ENCODE measurements at places on chromosomes 16 and 17.

GRCh38 chr17:79006046-79006445 is 3.5 kb downstream of the CANT1 start:
- DNase-seq: no peak

DNA sequence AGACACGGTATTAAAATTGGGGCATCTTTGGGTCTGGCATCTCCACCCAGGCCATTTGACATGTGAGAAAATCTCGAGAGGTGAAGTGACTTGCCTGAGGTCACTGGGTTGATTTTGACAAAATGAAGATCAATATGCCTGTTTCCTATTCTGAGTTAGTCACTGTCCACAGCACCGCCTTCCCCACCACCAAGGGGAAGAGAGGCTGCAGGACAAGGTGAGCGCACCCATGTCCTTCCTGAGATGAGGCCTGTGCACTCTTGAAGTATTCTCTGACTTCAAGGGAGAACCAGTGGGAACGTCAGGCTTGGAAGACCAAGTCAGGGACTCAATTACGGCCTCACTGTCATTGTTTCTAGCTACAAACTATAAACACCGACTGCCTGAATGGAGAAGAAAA is 49.9 kb upstream of the WSB1 start:
- DNase-seq: no peak

DNA sequence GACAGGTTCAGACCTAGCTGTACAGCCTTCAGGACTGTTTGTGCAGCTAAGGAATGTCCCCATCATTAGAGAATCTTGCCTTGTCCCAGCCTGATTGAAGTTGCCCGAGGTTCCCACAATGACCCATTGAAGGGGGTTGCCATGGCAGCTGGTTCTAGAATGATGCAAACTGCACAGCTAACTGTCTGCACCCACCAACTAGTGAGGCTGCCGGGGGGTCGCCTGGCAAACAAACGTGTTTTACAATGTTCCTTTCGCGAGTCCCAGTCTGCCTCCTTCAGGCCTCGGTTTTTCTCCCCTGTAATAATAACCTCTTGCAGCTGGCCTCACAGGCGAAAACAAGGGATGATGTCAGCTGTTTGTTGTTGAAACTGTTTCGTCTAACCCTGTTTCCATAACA is 5.5 kb downstream of the C16orf96 start:
- no peak for DNase-seq

DNA sequence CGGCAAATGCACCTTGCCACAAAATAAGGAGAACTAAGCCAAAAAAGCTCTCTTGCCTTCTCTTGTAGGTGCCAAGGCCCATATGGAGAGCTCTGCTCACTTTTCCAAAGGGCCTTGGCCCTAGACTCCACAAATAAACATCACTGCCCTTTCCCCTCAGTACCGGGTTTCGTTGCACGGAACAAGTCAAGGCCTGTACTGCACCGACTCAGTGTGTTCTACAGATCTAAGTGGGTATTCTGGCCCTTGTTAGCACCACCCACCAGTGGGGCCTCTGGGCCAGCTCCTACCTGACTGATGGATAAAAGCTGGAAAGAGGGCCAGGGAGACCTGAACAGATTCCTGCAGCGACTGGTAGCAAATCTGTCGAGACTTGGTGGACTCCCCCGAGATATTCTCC is 43.7 kb upstream of the GSG1L start:
- DNase-seq: no peak

GRCh38 chr16:10896723-10897122 is 19.7 kb downstream of the CIITA start:
- no peak for DNase-seq

DNA sequence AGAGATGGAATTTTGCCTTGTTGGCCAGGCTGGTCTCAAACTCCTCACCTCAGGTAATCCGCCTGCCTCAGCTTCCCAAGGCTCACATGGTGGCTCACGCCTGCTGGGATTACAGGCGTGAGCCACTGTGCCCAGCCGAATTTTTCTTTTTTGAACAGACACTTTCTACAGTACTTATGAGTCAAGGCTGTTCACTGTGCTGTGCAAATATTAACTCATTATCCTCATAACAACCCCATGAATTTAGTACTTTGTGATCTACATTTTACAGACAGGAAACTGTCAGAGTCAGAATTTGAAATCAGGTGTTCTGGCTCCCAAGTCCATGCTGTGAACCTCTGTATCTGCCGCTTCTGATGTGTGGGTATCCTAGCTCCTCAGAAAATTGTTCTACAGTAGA is 25.7 kb upstream of the RASL10B start:
- no peak for DNase-seq

DNA sequence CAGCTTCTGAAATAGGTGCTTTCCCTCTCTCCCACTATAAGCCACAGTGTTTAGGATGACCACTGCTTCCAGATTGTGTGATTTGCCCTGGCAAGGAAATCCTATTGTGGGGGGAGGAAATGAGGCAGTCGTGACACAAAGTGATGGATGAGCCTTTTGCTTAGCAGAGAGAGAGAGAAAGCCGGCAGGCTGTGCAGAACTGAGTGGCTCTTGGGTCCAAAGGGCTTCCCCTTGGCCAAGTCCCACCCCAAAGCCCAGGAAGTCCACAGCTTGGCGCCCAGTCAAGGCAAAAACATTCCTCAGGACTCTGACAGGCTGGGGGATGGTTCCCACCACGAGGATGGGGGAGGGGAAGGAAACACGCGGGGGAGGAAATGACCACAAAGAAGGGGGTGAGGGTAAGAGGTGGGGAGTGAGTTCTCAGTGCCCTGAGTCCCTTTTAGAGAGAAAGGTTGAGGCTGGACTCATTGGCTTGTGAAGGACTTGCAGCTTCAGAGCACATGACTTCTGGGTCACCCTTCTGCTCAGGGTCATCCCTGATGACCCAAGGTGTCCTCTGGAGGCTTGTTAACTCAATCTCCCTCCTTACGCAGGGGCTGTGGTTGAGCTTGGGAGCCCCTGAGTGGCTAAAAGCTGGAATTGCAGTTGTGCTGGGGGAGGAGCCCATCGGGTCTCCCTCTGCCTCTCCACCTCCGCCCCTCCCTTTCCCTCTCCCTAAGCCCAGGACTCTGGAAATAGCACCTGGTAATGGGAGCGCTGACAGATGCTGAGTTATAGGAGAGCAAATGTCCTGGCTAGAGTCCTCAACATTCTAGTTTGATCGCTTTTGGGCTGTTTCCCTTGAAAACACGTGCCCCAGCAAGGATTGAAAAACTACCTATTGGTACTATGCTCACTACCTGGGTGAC is 10.3 kb upstream of the MSL1 start:
- no peak for DNase-seq

DNA sequence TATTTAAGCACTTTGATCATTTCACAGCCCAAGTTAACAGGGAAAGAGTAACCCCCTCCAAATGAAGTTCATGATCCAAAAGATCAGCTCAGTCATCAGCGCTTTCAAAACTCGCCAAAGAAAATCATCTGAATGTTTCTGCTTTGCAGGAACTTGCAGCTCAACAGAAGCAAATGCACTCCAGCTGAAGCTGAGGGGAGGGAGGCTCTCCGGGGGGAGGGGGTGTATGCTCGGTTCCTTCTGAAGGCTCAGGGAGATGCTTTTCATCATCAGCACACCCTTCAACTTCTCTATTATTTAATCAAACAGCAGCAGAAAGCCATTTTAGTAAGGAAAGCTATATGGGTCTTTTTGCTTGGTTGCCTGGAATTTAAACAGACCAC is 24.4 kb upstream of the ERN1 start:
- DNase-seq: no peak

- DNase-seq: no peak
Measured at GRCh38 chr16:87358250-87358649, 25.3 kb downstream of the FBXO31 start.

GRCh38 chr17:62821189-62822079 is 13.3 kb upstream of the MARCHF10 start:
- DNase-seq: no peak

DNA sequence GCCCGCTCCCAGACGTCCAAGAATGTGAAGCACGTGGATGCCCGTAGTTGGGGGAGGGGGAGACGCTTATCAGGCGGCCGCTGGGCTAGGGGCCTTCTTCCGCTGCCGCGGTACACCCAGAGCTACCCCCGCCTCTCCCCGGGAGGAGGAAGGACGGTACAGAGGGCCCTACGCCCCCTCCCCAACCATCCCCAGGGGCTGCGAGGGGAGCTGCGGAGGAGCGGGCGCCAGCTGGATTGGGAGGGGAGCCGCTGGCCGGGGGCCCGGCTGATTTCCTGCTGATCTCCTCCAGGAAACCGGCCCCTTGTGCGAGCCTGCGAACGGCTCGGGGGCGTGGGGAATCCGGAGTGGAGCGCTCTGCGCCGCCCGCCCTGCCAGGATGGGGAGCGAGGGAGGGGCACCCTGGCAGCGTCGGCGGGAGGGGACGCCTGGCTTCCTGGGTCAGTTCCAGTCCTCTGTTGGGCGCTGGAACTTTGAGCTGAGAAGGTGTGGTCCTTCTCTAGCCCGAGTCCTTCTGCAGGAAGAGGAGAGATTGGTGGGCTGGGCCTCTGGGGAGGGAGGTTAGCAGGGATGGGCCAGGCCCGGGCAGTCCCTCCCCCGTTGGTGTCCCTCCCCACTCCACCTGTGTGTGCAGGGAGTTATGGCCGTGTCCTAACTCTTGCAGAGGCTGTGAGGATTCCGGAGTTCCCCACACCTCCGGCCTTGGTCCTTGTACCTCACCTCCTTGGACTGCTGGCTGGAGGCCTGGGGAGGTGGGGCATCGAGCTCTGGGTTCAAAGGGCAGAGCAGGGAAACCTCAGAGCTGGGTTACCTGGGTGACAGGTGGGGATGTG is 19.2 kb downstream of the GJD3 start:
- DNase-seq: no peak

DNA sequence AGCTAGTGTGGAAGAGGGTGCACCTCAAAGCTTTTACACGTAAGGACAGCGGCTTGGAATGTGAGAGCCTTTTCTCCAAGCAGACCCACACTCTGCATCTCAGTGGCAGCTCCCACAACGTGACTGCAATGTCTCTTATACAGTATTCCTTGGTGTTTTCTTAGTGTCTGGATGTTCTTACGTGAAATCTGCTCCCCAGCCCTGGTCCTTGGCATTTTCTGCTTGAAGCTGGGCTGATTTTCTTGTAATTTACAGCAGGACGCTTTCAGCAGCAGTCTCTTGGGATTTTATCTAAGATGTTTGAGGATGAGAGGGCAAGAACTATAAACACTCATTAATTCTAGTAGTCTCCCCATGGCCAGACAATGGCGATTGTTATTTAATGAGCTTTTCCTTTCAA is 12.1 kb upstream of the POLR3E start:
- DNase-seq: no peak

DNA sequence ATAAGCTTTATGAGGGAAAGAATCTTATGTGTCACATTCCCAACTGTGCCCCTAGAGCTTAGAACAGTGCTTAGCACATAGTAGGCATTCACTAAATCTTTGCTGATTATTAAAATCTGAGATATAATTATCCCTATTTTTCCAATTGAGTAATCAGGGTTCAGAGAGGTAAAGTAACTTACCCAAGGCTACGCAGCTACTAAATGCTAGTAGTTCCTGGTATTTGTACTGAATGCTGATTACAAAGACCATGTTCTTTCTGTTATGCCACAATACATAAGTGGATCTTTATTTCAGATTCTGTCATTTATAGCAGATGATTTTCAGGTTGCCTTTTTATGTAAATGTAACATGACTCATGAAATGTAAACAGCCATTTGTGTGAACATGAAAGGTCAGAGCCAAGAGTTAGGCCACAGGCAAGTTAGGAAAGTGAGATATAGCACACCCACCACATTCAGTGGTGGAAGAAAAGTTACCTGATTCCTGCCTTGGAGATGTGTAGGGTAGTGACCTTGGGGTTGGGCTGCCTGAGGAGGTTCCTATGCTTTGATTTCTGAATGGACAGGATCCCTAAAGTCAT is 77.2 kb downstream of the FTO start:
- no peak for DNase-seq

DNA sequence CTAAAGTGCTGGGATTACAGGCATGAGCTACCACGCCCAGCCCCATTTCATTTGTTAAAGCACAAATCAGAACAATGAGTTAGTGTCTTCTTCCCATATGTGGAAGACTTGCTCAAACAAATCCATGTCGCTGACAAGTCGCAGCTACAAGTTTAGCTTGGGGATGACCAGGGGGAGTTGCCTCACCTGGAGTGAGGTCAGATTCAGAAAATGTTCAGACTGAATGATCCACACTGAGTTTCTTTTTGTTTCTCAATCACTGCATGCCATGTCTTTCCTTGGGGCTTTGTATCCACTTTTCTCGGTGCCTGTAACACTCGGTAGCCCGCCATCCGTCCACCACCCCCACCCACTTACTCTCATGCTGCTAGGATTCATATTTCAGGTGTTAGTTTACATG is 437.3 kb upstream of the DYNLRB2 start:
- DNase-seq: no peak
